ENCODE measurements at places on chromosomes 1 and 21.

DNA sequence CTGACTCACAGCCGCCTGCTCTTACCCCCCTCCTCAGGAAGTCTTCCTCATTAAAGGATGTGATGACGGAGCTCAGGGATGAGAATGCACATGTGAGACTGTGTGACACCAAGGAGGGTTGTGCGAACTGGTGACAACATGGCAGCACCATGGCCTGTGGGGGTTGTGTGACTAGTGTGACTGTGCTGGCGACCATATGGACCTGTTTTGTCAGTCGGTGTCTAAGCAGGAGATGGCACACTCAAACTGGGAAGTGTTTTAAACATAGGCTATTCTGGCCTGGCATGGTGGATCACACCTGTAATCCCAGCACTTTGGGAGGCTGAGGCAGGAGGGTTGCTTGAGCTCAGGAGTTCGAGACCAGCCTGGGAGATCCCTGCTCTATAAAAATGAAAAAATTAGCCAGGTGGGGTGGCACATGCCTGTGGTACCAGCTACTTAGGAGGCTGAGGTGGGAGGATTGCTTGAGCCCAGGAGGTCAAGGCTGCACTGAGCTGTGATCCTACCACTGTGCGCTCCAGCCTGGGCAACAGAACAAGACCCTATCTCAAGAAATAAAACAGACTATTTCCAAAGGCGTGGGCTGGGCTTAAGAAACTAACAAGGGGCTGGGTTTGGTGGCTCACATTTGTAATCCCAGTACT, 7.4 kb downstream of the TRNP1 start:
- DNase-seq: no peak

DNA sequence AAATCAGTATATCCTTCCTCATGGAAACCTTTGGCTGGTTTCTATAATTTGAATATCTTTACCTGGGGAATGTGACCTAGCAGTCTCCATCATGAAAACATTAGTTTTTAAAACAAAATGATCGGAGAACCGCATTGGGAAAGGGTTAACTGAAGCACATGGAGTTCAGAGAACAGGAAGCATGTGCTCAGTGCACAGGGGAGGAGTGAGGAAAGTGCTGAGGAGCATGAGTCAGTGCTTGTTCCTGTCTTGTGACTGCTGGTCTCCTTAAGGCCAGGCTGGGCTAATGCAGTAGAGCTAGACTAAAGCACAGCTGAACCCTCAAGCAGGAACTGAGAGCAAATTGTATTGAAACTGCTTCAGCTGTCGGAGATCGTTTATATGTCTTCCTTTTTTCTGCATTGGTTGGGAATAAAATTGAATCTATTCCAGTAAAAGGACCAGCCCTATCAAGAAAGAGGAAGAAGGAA, 5.8 kb downstream of the IFI16 start:
- DNase-seq: peak; percentile 84

DNA sequence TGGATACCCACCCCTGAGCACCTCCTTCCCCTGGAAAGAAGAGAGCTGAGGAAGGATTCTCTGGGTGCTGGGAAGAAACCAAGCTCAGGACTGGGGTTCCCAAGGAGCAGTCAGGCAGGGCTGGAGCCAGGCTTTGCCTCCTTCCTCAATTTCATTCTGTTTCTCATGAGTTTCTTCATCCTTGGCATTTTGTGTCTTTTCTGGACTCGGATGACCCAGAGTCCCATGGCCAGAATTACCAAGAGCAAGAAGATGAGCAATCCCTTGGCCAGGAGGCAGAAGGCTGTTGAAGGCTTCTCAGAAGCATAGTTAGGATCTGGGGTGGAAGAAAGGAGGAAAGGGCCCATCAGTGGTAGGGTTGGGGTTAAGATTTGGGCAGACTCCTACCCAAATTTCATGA, 2.5 kb downstream of the SLAMF9 start:
- no peak for DNase-seq

DNA sequence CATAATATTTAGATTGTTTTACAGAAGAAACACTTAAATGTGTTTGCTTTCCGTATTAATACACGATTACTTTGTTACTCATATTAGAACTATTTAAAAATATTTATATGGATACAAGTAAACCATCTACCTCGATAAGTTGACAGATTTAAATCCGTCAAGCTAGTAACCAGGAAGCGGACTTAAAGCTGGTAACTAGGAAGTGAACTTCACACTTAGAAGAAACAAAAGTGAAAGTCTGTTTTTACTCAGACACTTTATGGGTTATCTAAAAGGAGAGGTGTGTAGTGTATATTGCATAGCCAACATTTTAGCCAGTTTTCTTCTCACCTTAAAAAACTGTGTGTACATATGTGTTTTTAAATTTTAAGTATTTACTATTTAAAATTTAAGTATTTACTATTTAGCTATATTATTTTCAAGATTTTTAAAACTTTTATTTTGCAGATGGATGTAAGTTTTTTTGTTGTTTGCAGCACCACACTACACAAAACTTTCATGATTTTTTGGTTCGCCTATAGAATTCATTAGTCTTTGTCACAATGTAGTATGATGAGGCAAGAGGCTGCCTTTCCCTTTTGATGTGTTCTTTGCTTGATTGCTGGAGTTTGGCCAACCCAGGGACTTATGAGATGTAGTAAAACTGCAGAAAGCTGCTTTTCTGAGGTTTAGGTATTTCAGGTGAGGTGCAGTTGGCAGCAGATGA, 2.7 kb downstream of the USP25 start:
- DNase-seq: peak; percentile 27

Measured in activated naive CD4-positive, alpha-beta T cell treated with anti-CD3 and anti-CD28 coated beads for 36 hours (primary cell).